ENCODE measurements at places on chromosomes 6 and 20. TPM values are rescaled to one million over a fixed set of nuclear protein-coding genes. Genes with fewer than 3 reads are reported as not detected.

DNA sequence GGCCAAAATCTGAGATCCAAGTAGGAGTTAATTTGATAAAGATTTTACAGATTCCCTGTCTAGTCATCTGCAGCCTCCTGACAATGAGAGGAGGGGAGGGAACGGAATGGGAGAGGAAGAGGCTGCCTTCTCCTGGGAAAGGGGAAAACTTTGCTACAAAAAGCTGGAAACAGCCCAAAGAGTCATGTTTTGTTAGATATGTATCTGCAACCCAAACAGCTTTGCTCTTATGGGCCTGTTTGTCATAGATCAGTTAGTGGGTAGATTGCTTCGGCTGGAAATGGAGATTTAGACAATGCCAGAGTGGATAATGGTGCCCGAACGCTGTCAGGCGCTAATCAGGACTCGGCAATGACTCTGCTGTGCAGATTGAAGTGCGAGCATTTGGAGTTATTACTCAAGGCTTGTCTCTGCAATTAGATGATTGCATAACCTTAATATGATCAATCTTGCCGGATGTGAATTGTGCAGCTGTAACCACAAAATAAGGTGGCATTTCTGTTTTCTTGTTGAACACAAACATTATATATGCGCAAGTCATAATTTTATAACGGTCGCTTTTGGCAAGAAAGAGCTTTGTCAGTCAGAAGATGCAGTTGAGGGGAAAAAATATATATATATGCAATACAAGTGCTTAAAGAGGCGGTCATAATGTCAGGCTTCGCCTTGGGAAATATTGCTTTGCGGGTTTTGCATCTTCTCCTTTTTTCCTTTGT lies 92.4 kb upstream of the MAFB start:
- DNase-seq, result peak; percentile 10

PSORS1C1 gene
- total RNA-seq, result 6.2 TPM

HLA-DQA2 gene
- not detected for total RNA-seq

DNA sequence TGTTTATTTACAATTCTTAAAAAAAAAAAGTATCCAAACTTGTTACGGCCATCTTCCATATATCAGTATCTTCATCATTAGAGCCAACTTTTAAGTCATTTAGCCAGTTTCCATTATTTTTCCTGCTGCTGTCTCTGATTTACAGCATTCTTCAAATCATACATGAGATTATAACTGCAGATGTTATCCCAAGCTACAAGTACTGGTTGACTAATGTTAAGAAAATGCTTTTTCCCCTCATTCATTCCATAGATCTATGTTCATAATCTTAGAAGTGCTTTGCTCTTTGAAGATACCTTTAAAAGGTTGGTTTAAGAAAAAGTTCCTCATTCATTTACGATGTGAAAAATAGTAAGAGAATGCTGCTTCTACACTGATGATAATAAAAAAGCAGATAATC lies 158.7 kb downstream of the RNGTT start:
- no peak for DNase-seq

GRCh38 chr6:1724616-1725015 lies 114.9 kb downstream of the FOXC1 start:
- DNase-seq, result no peak

Data from osteocyte (in vitro differentiated cells).